Inflammatory macrophage treated with lipopolysaccharide for 4 hours (primary cell): ENCODE measurements at places on chromosomes 12 and 14.

DNA sequence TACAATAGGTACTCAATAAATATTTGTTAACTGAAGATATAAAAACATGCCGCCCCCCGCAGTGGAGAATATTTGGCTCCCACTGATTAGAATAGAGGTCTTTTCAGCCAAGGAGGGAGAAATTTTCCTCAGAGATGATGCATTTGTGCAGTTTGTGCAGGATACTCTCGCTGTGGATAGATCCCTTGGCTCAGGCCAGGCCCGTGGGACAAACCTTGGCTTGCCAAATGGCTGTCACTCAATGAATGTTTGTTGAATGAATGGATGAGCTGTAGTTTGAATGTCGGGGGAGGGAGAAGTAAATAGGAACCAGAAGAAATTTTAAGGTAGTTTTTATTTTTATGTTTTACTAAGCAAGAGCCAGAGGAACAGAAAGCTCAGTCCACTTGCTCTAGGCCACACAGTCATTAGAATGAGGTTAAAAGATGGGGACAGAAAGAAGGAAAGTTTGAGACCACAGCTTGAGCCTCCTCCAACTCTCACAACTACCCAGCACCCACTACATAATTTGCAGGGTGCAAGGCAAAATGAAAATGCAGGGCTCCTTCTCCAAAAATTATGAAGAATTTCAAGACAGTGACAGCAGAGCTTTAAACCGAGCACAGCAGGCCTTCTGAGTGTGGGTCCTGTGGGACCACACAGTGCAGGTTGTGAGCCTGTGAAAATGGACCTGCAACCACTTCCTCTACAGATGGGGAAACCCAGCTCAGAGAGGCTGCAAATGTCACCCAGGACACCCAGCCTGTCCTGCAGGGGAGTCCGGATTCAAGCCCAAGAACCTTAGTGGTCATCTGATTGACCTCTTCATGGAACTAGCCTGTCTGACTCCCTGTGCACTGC is 51.4 kb downstream of the WSCD2 start:
- DNase-seq: no peak

GRCh38 chr12:85575120-85576096 is 260.8 kb downstream of the RASSF9 start:
- DNase-seq: peak; percentile 51

- no peak for DNase-seq
Measured at GRCh38 chr12:116673681-116674111, 64.2 kb downstream of the SPRING1 start.

DNA sequence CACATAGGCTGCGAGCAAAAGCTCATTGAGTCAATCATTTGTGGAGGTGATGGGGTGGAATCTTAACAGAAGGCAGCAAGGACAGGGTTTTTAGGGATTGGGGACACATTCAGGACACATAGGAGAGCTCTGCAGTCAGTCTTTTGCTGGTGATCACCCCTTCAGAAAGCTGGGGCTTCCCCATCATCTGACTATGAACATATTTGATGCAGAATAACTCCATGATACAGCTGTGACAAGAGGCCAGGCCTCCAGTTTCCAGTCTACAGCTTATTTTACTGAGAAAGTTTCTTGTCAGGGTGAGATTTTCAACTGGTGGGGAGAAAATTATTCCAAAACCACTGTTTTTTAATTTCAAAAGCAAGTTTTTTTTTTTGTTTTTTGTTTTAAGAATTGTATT is 134.2 kb downstream of the TMEM30B start:
- DNase-seq: no peak

- DNase-seq: no peak
Measured at GRCh38 chr14:70640938-70641547, 673 bp upstream of the TTC9 start.
